Activated CD4-positive, alpha-beta memory T cell treated with anti-CD3 and anti-CD28 coated beads, Interleukin-2, amount 10 ng/mL, durations not matched to agents 7 days and 5 days (primary cell): ENCODE measurements at places on chromosomes 4 and X. TPM values are rescaled to one million over a fixed set of nuclear protein-coding genes. Genes with fewer than 3 reads are reported as not detected.

Gene PCDH10
- not detected for total RNA-seq

Gene RLIM
- total RNA-seq = 30.0 TPM

Gene VSIG1
- 6.8 TPM for total RNA-seq

Gene JADE3
- total RNA-seq = 1.5 TPM

DNA sequence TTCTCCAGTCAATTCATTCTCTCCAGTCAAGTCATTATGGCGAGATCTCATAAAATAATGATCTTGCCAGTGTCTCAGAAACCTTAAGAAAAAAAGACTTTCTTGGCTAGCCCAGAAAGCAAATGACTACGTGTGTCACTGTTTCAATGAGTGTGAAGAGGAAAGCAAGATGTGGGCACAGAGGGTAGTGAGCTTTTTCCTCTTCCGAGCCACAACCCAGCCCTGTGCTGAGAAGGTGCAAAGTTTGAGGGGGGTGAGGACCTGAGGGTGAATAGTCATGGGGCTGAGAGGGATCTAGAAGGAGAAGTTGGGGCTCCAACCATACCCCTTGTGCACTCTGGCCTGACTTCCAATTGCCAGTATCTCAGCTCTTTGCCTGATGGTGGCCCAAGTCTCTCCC lies 85.6 kb upstream of the EGFL6 start:
- no peak for DNase-seq

- no peak for DNase-seq
Observed at GRCh38 chr4:108833046-108833445, 70.2 kb upstream of the ETNPPL start.

- DNase-seq = no peak
Observed at GRCh38 chr4:56755901-56756300, 65.6 kb downstream of the SPINK2 start.

- DNase-seq = no peak
Observed at GRCh38 chrX:111634823-111635729, 45.9 kb upstream of the ALG13 start.
